ENCODE measurements at places on chromosomes 3 and 15.

- no peak for DNase-seq
These were observed 381.0 kb downstream of the SOX2 start for GRCh38 chr3:182092662-182093262.

- no peak for DNase-seq
These were observed 72.0 kb upstream of the GLCE start for GRCh38 chr15:69088300-69088965.

DNA sequence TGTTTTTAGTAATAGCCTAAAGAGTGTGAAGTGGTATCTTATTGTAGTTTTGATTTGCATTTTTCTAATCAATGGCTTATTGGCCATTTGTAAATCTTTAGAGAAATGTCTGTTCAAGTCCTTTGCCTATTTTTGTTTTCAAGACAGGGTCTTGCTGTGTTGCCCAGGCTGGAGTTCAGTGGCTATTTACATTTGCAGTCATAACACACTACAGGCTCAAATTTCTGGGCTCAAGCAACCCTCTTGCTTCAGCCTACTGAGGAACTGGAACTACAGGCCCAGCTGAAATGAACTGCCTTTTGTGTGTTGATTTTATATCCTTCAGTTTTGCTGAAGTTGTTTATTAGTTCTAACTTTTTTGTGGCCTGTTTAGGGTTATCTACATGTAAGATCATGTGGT, 27.9 kb downstream of the BSN start:
- DNase-seq = no peak

DNA sequence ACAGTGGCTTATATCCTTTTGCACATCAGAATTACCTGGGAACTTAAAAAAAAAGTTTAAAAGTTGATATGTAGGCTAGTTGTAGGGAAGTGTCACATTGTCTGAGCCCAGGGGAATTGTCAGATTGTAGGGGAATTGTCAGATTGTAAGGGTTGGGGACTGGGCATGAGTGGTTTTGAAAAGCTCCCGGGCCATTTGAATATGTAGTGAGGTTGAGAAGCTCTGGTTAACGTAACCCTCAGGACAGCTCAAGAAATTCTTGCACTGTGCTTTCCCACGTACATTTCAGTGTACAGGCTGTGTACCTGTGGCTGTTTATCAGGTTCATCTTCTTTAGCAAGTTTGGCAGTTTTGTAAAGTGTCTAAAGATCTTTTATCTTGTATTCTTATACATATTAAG, 107.0 kb downstream of the FNDC3B start:
- DNase-seq = no peak

DNA sequence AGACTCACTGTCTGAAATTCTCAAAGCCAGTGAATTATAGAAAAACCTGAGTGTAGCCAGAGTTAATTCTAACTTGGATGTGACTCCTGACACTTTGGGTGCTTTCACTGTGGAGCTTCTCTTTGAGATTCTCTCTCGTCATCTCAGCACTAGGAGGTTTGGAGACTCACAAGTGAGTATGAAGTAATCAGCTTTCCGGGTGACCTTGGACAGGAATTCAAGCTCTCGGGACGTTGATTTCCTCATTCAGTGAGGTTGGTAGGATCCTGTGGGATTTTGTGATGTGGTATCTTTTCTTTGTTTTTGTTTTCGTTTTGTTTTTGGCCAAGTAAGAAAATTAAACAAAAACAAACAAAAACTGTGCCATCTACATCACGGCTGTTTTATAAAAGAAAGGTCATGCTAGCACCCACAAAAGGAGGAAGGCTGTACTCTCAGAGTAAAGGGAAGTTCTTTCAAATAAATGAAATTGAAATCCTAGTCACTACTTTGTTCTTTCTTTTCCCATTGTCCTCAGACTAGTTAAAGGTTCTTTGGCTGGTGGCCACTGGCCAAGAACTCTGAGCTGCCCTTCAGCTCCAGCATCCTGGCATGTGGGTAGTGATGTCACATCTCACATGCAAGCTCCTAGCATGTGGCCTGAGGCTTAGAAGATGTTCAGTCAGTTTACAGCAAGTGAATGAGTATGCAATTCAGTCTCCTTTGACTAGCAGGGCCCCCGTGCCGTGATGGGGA, 263.3 kb upstream of the TPM1 start:
- no peak for DNase-seq

- DNase-seq = no peak
These were observed 117.6 kb downstream of the FEZF2 start for GRCh38 chr3:62255758-62256157.

DNA sequence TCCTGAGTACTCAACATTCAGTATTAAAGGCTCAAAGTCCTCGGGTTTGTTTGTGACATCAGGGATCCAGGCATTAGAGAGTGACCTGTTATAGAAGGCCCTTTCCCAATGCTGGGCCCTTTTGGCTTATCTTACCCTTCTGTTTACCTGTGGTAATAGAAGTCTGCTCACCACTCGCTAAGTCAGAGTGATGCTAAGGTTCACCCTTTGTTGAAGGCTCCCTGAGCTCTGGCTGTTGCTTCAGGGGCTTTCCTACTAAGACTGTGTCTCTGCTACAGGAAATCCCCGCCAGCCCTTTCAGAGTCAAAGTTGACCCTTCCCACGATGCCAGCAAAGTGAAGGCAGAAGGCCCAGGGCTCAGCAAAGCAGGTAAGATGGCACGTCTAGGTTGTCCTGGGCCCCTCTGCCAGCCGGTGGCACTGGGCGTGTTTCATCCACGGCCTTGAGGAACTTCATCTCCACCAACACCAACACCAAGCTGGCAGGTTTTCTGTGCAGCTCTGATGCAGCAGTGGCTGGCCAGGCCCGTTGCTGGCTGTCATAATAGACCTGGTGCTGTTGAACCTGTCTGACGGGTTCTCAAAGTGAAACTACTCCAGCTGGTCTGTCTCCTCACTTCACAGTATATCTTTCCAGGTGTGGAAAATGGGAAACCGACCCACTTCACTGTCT, 99.1 kb downstream of the DNASE1L3 start:
- no peak for DNase-seq

- no peak for DNase-seq
These were observed 48.1 kb downstream of the ACAP2 start for GRCh38 chr3:195394700-195395099.

GRCh38 chr3:187101184-187102072, 37.9 kb downstream of the RPL39L start:
- DNase-seq = no peak

Measured in GOT3 (cell line).